ENCODE measurements at places on chromosomes 2 and 18.

DNA sequence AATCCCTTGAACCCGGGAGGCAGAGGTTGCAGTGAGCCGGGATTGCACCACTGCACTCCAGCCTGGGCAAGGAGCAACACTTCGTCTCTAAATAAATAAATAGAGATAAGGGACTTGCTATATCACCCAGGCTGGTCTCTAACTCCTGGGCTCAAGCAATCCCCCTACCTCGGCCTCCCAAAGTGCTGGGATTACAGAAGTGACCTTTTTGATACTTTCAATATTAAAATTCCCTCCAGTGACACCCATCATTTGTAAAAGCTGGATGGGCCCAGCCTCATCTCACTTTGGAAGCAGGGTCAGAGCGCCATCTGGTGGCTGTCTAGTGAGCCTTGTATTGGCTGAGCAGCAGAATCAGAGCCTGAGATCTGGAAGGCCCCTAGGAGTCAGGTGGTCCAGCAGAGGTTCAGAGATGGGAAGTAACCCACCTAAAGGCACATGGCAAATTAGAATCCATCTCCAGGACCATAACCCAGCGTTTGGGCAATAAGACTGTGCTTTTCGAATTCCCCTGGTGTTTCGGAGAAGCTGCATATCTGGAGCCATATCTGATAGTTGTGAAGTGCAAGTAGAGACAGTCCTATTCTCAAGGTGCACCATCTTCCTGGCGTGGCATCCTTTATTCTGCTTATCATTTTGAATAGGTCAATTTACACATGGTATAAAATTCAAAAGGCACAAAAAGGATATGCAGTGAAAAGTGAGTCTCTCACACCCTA is 18.3 kb upstream of the SLC35F6 start:
- DNase-seq: peak; percentile 97

GRCh38 chr2:96495982-96496629 is 9.1 kb downstream of the NEURL3 start:
- no peak for DNase-seq

DNA sequence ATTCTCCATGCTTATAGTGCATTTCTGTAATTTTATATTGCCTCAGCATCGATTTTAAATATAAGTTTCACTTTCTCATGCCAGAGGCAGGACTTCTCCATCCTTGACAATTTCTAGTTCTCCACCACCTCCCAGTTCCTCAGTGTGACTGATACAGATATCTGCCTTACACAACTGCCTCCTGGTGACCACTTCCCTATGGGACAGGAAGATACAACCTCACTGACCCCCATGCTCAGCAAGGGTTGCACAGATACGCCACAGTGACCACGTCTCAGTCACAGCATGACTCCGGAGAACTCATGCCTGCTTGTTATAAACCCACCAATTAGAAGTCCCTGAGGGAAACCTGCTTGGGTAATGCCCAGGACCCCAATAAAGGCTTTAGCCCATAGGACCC is 284.0 kb upstream of the MC4R start:
- no peak for DNase-seq

GRCh38 chr2:143434445-143434844 is 305.2 kb downstream of the ARHGAP15 start:
- DNase-seq: no peak

DNA sequence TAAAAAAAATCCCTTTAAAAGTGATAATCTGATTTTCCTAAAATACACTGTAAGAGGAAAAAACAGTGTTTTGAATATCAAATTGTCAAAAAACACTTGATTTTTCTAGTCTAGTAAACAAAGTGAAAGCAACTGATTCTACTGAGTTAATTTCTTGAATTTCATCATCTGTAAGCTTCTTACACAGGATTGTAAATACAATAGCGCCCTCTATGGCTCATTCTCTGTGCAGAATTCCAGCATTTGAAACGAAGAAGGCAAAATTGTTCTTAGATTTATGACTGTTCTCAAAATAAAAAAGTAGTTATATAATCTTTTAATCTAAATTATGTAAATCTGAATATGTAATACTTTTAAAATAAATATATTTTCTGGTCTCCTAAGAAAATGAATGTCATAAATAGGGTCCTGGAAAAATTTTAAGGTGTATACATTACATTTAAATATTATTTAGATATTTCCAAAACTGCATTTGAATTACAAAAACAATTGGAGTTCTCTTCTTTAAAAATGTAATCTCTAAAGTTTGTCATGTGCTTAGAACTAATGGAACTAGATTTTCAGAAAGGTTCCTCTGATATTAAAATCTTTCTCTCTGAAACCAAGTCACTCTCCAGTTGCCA is 176.9 kb upstream of the MC4R start:
- DNase-seq: peak; percentile 43

DNA sequence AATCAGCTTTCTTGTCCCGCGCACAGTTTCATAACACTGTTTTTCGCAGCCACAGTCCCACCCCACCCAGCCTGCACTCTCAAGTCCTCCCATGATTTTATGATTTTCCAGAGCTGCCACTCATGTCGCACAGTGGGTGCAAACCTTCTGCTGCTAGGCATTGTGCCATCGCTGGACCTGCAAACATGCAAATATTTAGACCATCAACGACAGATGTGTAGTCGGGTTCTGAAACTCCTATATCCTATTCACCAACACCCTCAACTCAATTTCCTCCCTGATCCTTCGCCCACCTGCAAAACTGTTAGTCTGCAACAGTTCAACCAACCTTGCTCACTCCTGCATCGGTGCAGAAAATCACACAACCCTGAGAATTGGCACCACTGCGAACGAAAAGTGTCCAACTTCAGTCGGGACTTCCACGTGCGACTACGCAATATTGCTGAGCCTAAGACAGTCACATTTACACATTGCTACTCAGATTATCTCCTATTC is 871 bp upstream of the ALS2 start:
- DNase-seq: peak; percentile 42
